ENCODE measurements at places on chromosomes 16 and 17. TPM values are rescaled to one million over a fixed set of nuclear protein-coding genes. Genes with fewer than 3 reads are reported as not detected.

RNU2-1 gene
- not detected for total RNA-seq

CNTNAP4 gene
- not detected for total RNA-seq

NR1D1 gene
- total RNA-seq: 0.90 TPM

STARD3 gene
- 49.3 TPM for total RNA-seq

NRN1L gene
- total RNA-seq: not detected

KRTAP2-3 gene
- not detected for total RNA-seq

BLMH gene
- total RNA-seq: 28.5 TPM

TMEM88 gene
- total RNA-seq: 0.23 TPM

Measured in smooth muscle cell of the coronary artery (primary cell).